ENCODE measurements at places on chromosomes 5 and 9.

DNA sequence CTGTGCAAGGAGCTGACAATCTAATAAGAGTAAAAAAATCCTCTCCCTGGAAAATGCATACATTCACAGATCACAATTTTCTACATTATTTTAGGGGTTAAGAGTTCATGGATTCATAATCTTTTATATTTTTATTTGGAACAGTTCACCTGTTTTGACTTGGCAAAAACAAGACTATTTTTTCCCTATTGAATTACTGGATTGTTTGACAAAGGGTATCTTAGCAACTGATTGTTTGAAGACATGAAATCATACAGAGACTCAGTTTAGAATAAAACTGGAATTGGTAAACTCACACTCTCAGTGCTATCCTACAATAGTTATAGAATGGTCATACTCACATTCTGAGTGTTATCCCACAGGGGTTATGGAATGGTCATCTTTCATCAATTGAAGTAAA is 358.2 kb upstream of the PTGER4 start:
- no peak for DNase-seq

DNA sequence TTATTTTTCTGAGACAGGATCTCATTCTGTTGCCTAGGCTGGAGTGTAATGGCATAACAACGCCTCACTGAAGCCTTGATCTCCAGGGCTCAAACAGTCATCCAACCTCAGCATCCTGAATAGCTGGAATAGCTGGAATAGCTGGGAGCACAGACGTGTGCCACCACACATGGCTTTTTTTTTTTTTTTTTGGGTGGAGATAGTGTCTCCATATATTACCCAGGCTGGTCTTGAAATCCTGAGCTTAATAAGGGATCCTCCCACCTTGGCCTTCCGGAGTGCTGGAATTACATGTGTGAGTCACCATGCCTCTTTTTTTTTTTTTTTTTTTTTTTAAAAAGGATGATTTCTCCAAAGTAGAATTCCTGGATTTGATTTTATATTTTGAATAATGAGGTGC is 60.7 kb downstream of the NSD1 start:
- DNase-seq: no peak

DNA sequence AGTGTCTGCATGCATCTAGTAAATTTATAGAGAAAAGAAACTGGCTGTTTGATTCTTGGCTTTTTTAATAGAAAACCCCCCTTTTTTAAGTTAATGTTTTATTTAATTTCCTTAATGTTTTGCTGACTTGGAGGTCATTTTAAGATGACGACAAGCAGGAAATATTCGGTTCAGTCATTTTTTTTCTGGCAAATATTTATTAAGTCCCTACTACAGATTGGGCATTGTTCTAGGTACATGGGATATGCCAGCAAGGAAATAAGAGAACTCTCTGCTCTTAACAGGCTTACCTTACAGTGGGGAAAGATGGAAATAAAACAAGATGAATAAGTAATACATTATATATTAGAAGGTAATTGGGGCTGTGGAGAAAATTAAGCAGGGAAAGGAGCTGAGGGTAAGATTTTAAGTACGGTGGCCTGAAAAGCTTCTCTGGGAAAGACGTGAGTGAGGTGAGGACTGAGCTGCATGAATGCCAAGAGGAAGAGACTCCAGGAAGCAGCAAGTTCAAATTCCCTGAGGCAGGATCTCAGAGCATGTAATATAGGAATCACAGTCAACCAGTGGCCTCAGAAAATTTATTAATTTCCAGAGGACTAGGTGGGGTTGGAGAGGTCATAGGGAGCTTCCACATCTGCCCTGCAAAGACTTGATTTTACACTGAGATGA is 316.0 kb upstream of the DAP start:
- no peak for DNase-seq

DNA sequence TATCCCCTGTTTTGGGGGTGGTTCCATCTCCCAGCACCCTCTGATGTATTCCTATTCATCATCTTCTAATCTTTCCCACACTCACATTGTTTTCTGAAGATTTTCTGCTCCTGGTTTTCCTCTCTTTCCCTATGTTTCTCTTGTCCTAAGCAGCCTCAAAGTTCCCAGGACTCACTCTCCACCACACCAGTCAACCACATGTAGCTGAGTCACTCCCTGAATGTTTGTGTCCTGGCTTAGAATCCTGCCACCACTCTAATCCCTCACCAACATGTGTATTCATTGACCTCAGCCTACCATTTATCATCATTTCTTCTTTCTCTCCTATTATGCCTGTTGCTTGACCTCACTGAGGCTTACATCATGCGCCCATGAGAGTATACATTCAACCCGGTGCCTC is 282.4 kb upstream of the ADAMTS16 start:
- DNase-seq: no peak

DNA sequence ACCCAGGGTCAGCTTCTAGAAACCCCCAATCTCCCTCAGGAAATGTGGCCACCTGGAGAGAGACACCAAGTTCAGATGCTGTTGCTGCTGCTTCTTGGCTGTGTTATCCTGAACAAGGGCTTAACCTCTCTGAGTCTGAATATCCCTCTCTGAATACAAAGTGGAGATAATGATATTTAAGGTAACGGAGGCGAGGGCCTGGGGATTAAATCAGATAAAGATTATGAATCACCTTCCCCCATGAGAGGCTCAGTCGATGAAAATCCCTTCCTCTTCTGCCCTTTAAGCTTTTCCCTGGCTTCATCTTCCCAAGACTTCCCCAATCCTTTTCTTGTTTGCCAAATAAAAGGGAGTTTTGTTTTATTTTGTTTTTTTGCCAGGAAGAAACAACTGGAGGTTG is 8.1 kb upstream of the CPLX2 start:
- no peak for DNase-seq

DNA sequence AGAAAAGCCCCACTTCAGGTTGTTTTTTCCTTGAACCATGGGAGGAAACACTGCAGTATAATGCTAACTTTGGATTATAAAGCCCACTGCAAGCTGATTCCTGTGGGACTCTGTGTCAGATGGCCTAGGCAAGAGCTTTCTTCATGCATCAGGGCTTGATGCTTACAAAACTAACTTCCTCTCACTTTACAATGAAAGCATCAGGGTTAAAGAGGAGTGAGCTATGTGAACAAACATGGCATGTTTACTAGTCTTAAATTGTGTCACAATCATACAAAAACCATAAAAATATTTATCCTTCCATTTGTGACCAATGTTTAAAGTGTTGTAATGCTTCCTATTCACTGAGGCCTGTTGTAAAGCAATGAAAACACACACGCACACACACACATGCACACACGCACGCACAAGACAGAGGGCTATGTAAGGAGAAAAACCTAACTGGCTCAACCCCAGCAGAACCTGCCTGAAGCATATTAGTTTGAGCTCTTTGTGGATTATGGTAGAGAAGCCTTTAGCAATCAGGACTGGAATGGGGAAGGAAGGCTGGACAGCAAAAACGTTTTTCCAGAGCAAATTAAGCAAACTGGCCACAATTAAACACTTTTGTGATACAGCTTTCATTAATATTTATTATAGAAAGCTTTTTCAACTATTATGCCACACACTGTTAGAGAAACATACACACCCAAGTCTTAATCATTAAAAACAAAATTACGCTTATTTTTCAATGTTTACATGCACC is 122.2 kb downstream of the AUH start:
- no peak for DNase-seq

GRCh38 chr9:70753311-70753710 is 338.9 kb upstream of the KLF9 start:
- DNase-seq: no peak

DNA sequence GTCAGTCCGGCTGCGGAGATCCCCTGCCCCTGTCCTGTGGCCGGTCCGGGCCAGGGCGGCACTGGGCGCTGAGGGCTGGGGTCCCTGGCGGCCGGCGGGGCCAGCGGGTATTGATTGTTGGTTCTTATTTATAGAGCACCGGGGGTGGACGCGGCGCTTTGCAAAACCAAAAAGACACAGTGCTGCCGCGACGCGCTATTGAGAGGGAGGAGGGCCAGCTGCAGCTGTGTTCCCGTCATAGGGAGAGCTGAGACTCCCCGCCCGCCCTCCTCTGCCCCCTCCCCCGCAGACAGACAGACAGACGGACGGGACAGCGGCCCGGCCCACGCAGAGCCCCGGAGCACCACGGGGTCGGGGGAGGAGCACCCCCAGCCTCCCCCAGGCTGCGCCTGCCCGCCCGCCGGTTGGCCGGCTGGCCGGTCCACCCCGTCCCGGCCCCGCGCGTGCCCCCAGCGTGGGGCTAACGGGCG is 2.5 kb downstream of the LRRC26 start:
- no peak for DNase-seq

DNA sequence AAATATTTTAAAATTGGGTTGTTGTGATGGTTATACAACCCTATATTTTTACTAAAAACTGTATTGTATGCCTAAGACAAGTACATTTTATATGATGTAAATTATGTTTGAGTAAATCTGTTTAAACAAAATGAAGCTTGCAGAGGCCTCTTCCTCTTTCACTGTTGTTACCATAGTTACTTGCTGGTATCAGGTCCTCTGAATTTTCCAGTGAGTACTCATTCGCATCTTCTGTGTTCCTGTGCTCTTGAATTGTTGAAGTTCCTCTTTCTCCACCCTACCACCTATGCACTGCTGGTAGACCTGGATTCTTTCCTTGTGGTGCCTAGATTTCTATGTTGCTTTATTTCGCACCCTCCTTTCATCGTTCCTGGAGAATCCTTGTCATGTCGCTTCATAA is 938.5 kb upstream of the ACO1 start:
- DNase-seq: no peak

DNA sequence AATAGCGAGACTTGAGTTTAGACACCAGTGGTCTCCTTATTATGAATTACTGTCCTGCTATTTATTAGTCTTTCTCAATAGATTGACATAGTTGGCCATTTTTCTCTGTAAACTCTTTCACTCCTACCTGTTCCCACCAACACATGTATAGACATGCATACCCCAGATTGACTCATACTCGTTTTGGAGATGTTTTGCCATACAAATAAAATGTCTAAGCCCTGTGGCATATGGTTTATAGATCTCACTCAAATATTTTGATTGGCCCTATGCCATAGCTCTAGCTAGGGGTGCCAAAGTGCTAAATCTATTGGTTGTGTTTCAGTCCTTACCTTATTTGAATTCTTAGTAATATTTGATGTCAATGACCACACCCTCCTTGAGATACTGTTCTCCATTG is 42.3 kb downstream of the CAMK4 start:
- DNase-seq: no peak

DNA sequence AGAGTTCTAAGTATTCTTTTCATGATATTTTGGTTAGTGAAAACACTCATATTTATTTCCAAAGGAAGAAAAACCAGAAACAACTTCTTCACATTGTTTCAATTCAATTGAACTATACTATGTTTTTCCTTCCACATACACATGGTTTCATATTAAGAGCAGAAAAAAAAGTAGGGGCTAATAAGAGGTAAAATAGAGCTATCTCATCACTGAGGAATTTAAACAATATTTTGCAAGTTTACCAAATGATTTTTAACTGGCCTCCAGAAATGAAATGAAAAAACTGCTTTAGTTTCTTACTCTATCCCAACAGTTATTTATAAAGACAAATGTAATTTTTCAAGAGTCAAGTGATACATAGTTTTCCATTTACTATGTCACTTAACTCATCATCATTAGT is 233.5 kb downstream of the RFX3 start:
- DNase-seq: no peak

- DNase-seq: no peak
These were observed 43.4 kb downstream of the ANGPTL2 start for GRCh38 chr9:127078988-127079387.

DNA sequence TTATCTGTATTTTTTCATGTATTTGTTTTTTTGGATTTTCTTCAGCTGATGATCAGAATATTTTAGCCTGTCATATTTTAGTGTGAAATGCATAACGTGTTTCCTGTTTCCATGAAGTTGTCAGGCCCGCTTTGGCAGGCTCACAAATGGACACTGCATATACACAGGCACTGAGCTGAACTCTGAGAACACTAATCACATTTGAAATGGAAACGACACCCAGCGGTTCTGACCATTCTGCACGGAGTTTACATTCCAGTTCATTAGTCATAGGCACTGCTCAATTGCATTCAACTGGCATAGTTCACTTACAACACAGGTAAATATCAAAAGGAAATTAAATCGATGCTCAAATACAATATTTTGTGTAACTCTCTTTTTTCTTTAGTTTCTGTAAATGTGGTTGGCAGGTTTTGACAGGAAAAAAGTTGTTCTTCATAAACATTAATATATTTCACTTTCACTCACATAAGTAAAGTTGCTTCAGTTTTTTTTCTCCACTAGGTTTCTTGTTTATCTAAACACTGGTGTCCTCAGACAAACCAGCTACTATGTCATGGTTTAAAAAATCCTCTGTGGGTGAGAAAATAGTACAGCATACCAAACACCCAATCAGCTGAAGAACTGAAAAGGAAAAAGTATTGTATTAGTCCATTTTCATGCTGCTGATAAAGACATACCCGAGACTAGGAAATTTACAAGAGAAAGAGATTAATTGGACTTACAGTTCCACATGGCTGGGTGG is 559.0 kb upstream of the DAP start:
- no peak for DNase-seq

- DNase-seq: no peak
These were observed 48.4 kb downstream of the MRPL36 start for GRCh38 chr5:1751026-1751863.

GRCh38 chr5:36417221-36417620 is 115.5 kb upstream of the RANBP3L start:
- DNase-seq: no peak

GRCh38 chr5:79151942-79152671 is 40.5 kb downstream of the BHMT start:
- no peak for DNase-seq

DNA sequence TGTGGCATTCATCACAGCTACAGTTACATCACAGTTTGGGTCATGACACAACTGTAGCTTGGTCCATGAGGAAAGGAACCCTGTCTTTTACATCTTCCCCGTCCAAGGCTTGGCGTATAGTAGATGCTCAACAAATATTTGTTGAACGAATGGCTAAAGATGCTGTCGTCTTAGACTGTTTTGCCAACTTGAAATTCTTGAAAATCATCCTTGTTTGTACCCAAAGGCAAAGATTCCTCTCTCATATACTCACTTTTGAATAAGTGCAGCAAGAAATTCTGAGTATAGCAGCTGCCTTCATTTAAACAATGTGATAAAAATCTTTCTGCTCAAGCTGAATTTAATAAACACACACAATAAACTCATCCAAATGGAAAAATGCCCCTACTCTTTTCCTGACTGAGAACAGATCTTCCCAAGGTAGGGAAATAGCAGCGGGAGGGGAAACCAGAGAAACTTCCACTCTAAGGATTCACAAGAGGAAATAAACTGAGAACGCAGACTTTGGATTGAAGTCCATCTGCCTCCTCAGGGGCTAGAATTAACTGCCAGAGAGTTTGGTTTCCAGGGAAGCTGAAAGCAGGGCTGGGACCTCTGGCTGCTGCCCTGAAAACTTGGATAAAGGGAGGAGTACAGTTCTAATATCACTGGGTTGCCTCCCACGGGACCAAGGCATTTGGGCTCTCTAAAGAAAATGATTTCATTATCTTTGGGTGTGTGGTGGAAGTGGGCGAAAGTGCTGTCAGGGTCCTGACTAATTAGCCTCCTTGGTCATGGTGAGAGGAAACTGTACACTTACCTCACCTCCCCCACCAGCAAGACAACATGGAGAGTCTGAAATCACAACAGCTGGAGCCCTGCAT is 99.1 kb downstream of the DPYSL3 start:
- DNase-seq: no peak

GRCh38 chr5:110757118-110757729 is 18.4 kb downstream of the SLC25A46 start:
- no peak for DNase-seq
